ENCODE measurements at places on chromosomes 5 and 9.

- no peak for DNase-seq
These were observed 192.4 kb upstream of the GHR start for GRCh38 chr5:42230839-42231238.

- DNase-seq: no peak
These were observed 14.9 kb upstream of the CARD19 start for GRCh38 chr9:93081081-93081529.

GRCh38 chr5:80025069-80025468, 10.1 kb upstream of the THBS4 start:
- no peak for DNase-seq

GRCh38 chr5:94769996-94770395, 151.5 kb downstream of the SLF1 start:
- no peak for DNase-seq

DNA sequence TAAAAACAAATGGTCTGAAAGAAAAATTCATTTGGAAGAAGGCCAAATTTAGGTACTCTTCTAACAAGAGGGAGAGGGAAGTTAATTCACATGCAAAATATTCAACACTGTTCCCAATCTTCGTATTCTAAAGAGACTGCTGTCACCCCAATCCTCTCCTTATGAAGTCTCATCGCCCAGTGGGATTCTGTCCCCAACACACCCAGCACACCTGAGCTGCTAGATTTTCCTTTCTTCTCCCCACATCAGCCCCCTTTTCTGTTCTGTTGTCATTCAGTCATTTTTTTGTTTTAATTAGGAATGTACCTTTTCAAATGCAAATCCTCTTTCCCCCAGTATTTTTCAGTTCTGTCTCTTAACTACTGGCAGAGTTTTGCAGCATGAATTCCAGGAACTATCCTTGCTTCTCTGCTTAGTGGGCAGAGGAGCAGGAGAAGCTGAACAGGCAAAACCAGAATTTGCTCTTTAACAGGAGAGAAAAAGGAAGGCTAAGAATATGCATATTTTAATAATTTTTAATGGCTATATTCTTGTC, 366.9 kb downstream of the MAN2A1 start:
- DNase-seq: no peak

DNA sequence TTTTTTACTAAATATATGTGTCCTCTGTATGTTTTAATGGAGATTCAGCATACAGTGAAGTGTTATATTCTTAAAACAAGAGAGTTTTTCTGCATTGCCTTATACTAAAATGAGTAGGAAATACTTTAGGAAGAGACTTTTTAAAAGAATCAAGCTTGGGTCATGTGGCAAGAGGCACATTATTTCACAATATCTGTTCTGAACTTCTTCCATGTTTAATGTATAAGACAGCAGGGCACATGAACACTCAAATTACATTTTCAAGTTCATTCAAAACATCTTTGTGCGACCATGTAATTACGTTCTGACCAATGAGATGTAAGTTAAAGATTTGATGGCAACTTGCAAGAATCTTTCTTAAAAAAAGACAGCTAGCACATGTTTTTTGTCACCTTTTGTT, 1055.9 kb downstream of the NR2F1-AS1 start:
- no peak for DNase-seq

DNA sequence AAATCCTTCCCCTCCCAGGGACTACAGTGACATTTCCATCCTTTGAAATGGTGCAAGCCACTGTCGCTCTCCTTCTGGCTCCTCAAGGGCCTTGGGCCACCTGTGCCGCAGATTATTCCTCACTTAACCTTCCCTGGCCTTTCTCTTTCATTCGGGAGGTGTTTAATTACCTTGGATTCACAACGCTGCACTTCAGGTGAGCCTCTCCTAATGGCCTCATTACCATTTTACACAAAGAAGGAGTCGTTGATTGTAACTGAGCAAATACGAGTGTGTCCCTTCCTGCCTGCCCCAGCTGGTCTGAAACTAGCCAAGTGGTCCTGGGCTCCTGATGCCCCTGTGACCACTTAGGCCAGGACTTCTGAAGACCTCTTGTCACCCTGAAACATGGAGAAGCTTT, 205.0 kb downstream of the CRB2 start:
- no peak for DNase-seq

- no peak for DNase-seq
These were observed 66.6 kb upstream of the IFNK start for GRCh38 chr9:27457445-27457844.

GRCh38 chr5:28483327-28484025, 1445.1 kb upstream of the CDH9 start:
- no peak for DNase-seq

All from NCI-H1694 treated with DMSO at 0.1 percent for 48 hours (cell line).